NCI-H187 treated with DMSO at 0.1 percent for 48 hours (cell line): ENCODE measurements at places on chromosomes 11 and 22.

DNA sequence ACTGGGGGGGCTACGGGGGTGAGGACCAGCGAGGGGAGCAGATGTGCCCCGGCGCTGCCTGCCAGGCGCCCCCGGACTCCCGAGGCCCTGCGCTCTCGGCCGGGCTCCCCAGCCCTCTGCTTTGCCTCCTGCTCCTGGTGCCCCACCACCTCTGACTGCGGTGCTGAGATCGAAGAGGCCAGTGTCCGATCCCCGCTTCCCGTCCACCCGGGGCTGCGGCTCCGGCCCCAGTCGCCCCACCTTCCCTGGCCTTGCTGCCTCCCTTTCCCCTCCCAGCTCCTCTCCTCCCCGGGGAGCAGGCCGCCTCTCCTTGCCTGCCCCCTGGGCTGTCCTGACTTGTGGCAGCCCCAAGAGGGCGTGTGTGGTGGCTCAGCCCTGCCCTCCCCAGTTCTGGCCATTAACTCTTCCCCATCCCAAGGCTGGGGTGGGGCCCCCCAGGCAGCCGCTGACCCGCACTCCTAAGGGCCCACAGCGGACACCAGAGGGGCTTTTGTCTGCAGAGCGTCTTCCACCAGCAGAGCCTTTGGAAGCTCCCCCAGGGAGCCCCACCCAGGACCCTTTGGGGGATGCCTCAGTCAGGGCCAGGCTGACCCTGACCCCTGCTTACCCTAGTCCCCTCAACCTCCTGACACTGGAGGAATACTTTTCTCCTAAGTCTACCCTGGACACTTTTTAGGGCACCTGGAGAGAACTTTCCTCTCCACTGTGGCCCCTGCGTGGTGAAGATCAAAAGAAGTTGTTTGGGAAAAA, 16.6 kb downstream of the RTN4RL2 start:
- DNase-seq = no peak

GRCh38 chr11:19872512-19873145, 160.0 kb downstream of the NAV2 start:
- DNase-seq = no peak

DNA sequence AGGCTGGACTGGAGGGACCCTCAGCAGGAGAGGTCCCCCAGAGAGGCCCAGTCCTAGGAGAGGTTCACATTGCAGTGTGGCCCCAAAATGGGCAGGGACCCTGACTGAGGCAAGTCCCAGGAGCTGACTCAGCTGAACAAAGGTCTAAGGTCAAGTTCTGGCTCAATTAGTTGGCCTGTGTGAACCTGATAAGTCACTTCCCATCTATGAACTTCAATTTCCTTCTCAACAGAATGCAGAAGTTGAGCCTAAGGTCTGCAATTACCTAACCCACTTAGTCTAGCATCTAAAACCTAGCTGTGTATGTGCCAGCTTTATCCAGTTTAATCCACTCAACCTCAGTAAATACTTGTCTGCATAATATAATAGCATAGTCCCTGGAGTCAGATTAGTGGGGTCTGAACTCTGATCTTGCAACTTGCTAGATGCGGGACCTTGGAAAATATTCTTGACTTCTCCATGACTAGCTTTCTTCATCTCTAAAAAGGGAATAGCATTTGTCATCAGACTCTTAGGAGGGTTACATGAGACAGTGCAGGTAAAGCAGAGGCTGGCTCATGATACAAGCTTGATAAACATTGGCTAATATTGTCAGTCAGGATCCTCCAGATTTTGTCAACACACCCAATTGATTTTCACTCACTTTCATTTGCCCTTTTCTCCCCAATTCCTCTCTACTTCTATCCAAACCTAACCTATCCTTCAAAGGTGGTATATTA, 465.5 kb downstream of the INSC start:
- no peak for DNase-seq

GRCh38 chr22:48842583-48842945, 985.1 kb downstream of the BRD1 start:
- no peak for DNase-seq

DNA sequence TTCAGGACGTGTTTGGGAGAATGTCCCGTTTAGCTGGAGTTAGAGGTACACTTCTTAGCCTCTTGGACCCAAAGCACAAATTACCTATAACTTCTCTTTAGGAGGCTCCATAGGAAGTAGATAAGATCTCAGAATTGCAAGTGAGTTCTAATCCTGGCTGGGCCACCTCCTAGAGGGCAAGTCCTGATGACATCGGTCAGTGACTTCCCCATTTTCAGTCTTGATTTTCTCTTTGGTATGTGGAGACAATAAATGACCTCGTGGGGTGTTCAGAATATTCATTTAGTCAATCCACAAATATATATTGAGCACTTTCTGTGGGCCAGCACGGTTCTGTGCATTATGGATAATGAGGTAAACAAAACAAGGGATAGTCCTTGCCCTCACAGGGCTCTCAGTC, 208.6 kb downstream of the CWF19L2 start:
- DNase-seq = no peak

DNA sequence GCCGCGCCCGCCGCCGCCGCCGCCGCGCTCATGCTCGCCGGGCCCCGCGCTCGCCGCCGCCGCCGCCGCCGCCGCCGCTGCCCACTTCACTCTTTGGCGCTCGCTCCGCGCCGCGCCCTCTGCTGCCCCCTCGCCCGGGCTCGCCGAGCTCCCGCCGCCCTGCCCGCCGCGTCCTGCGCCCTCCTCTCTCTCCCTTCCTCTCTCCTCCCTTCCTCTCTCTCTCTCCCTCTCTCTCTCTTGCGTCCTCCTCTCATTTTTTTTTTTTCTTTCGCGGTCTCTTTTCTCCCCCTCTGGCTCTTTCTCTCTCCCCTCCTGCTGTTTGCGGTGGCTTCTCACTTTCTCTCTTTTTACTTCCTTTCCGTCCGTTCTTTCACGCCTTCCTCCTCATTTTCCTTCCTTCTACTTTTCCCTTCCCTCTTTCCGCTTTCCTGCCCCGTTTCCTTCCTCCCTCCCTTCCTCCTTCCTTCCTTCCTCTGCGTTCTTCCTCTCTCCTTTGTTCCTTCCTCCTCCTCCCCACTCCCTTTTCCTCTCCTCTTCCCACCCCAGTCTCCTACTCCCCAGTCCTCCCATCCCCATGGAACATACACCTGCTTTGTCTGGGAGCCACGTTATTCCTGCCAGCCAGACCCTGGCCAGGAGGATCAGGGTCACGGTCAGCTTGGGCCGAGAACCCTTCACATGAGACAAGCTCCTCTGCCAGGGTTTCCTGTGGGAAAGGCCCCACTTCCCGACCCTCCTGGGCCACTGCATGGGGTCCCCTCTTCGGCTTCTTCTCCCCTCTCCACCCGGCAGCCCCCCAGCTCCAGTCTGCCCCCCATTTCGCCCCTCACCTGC, 19.3 kb upstream of the SHISAL1 start:
- DNase-seq = no peak

- no peak for DNase-seq
These were observed 9.8 kb downstream of the THAP12 start for GRCh38 chr11:76371170-76371569.

DNA sequence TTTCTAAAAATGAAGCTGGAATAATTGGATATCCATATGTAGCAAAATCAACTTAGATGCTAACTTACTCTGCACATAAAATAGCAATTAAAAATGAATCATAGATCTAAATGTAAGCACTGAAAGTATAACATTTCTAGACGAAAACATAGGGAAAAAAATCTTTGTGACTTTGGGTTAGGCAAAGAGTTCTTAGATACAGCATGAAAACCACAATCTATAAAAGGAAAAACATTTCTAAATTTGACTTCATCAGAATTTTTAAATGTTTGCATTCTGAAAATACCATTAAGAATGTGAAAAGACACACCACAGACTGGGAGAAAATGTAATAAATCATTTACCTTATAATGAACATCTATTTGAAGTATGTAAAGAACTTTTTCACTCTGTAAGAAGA, 128.8 kb downstream of the APIP start:
- DNase-seq = no peak

GRCh38 chr22:45531441-45532234, 29.0 kb downstream of the FBLN1 start:
- DNase-seq = no peak

- DNase-seq = no peak
These were observed 34.4 kb downstream of the TRMU start for GRCh38 chr22:46369716-46370583.

DNA sequence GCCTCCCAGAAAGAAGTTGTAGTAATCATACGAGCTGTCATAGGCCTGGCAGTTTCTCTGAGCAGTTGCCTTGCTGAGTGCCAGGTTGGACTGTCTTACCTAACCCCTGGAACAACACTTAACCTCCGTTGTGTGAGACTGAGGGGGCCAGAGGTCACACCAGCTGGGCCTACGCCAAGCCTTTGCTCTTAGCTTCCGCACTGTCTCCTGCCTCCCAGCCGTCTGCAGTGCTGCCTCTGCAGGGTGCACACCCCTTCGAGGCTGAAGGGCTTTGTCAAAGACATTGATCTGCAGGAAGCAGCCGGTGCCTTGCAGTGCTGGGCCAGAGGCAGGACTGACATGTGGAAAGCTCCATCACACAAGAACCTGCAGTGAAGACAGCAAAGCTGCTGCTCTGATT, 16.7 kb downstream of the TAB1 start:
- DNase-seq = no peak

- peak; percentile 13 for DNase-seq
These were observed 26.1 kb upstream of the EED start for GRCh38 chr11:86218125-86219084.

DNA sequence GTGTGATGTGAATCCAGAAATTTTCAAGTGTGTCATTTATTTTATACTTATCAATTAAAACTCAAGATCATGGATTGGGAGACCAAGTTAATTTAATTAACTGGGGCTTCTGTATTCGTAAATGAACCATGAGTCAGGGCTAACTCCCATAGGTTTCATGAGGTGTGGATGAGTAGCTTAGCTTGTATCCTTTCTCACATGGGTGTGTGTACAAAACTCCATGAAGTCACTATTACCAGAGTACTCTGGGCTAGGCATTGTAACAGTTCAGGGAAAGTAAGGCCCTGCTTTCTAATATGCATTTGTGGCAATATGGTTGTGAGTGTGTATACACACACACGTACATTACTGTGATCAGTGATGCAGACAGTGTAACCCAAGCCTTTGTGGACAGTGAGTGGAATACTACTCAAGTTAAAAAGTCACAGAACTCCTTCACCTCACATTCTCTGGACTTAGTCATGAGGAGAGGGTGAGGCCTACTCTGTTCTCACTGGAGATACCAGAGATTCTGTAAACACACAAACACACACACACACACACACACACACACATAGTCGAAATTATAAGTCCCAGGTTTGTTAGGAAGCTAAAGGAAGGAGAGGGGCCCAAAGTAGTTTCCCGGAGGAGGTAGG, 3.5 kb downstream of the CNTF start:
- no peak for DNase-seq

GRCh38 chr11:29527391-29527936, 489.4 kb downstream of the KCNA4 start:
- no peak for DNase-seq

DNA sequence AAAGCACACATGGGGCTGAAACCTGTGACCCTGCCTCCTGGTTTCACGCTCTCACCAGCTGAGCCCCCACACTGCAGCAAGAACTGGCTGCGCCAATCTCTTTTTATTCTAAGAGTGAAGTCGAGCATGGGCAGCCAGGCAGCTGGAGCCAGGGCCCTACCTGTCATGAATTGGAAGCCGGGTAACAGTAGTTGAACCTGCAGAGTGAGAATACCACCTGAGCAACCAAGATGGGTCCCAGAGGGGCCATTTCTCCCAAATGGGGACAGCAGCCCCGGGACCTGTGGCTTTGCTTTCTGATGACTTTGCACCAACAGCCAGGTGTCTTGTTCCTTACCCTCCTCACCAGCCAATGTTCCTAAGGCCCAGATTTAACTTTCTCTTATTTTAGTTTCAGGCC, 178.9 kb downstream of the GRIK4 start:
- DNase-seq = no peak

DNA sequence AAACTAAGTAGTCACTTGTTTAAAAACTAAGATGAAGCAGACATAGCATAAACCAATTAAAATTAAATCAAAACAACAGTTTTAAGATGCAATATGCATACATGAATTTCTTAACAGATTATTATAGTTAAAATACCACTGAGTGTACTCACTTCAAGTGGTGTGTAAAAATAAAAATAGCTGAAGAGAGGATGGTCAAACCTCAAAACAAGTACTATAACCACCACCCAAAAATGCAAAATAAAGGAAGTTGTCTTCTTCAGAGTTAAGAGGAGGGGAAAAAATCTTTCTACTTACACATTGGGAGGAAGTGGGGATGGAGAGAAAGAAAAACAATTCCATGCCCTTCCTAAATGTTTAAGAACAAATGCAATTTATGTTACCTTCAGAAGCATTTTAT, 31.9 kb downstream of the RRAS2 start:
- DNase-seq = no peak

GRCh38 chr11:62400281-62400680, 18.6 kb upstream of the SCGB1A1 start:
- no peak for DNase-seq

DNA sequence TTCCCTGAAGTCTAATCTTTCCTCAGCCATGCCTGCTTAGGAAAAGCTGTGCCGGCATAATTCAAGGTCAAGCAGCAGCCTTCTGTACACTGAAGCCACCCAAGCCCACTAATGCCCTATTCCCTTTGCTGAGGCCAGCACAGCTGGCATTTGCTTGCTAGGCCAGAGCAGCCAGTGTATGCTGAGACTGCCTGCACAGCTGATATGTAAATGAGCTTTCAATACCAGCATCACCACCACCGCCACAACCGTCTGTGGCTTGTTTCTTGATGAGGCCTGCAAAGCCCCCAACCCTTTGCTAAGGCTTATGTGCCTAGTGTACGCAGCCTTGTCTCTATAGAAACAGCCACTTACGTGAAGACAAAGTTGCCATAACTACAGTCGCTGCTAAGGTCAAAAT, 56.3 kb upstream of the TNRC6B start:
- no peak for DNase-seq

- DNase-seq = no peak
These were observed 12.3 kb downstream of the PAX6 start for GRCh38 chr11:31798554-31799434.

GRCh38 chr22:38837414-38837928, 6.4 kb downstream of the NPTXR start:
- no peak for DNase-seq
